SJCRH30 (cell line): ENCODE measurements at places on chromosomes 7 and 10. TPM values are rescaled to one million over a fixed set of nuclear protein-coding genes. Genes with fewer than 3 reads are reported as not detected.

DNA sequence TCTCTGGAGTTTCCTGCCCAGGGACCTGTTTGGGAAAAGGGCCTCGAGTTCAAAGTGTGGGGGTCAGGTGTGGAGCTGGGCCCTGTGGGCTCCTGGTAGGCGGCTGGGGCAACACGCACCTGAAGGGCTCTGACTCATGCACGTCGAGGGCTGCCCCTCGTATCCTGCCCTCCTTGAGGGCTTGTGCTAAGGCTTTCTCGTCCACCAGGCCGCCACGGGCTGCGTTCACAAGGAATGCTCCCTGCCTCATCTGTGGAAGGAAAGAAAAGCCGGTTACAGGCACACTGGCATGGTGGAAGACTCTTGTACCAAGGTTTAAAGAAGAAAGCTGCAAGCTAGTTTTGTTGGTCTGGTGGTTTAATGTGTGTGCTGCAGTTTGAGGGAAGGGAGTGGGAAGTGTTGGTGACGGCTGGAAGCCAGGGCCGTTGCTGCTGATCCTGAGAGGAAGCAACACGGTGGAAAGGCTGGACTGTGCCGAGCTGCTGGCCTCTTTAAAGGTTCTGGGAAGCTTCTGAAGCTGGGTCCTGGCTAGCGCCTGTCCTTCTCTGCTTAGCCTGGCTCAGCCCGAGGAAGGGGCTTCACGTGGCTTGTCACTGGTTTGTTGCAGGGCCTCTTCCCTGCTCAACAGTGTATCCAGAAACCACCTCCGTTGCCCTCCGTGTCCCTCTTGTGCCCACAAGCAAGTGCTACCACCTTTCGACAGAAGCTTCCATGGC is 52.0 kb downstream of the ZRANB1 start:
- no peak overlapping the region for H3K27ac ChIP-seq
- H3K4me1 ChIP-seq = no peaks in the 10 kb centered on the region
- H3K27me3 ChIP-seq = no peaks in the 10 kb centered on the region
- peaks cover 39% of the 10 kb centered on the region for H3K36me3 ChIP-seq
- no peak for DNase-seq

Gene ACTR3C
- total RNA-seq = 1.7 and 4.6 TPM in 2 replicates

Gene H2BK1
- total RNA-seq = not detected in 2 replicates

DNA sequence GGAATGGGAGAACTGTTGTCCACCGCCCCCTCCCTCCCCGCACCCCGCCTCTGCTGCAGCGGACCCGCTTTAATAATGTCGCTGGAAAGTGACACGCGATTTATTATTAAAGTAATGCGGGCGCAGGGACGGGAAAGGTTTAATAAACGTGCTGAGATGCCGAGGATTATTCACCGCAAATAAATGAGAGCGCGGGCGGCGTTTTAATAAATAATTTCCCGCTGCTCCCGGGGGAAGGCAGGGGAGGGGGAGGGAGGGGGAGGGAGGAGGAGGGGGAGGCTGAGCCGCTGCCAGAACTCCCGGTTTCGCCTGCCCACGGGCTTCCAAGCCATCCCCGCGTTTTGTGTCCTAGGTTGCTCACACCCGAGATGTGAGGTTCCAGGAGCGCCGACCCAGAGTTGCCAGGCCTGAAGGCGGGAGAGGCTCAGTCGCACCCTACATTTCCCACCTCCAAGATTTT is 5.1 kb downstream of the KAZALD1 start:
- peaks cover 12% of the 10 kb centered on the region; the same call in 1 of the 2 replicates for H3K4me1 ChIP-seq
- peak; percentile 57 for DNase-seq
- peak overlapping the region; percentile 60 for H3K4me3 ChIP-seq
- peak overlapping the region; percentile 13; the same call in 1 of the 2 replicates for H3K27ac ChIP-seq

DNA sequence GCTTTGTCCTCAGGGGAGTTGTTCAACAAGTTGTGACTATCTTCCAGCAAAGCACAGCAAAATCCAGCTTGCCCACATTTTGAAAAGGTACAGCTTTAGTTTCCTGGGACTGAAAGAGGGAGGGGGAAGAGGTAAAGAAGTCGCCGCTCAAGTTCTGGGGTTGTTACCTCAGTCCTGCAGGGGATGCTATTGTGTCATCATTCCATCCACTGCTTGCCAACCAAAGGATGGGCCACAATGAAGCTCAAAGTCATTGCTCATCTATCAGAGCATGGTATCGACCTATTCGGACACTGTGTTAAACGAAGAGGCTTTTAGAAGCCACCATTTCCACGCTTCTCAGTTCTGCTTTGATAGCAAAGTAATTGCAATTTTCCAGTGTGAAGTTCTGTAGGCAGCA is 34.3 kb downstream of the NPY start:
- H3K36me3 ChIP-seq = no peaks in the 10 kb centered on the region
- H3K4me3 ChIP-seq = no peak overlapping the region

Gene CAV1
- total RNA-seq = 22.2 and 23.7 TPM in 2 replicates

Gene PIK3AP1
- total RNA-seq = 5.6 and 7.1 TPM in 2 replicates

DNA sequence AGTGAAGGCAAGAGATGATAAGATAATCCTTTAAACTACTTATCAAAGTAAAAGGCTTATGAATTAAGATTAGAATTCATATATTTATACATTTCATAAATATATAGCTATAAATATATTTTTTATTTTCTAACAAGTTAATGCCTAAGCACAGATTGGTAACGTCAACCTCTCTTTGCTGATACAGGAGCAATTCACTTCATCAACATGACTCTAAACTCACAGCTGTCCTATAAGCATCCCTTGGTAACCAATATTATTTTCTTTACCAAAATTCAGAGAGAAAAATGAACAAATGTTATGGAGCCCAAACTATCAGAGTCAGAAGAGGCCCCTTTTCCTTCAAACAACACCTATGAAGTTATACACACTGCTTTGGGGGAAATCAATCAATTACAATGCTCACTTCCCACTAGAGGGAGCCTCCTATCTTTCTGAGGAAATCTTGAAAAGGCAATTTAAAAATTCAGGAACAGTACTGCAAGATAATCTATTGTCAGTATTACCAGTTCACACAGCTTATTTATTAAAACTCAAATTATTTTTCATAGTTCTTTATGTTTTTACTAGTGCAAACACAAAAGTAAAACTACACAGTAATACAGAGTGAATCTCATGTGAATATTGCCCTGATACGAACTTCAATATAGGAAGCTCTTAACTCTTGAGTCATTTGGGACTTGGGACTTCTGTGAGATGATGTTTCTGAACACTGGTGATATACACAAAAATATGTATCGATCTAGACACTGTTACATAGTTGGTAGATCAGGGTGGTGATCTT is 51.0 kb upstream of the NOBOX start:
- H3K27me3 ChIP-seq = peaks cover 8% of the 10 kb centered on the region
- no peaks in the 10 kb centered on the region for H3K36me3 ChIP-seq
- no peak overlapping the region for H3K4me3 ChIP-seq
- H3K4me1 ChIP-seq = no peaks in the 10 kb centered on the region
- no peak overlapping the region for H3K27ac ChIP-seq
